ENCODE measurements at places on chromosomes 5 and 9. TPM values are rescaled to one million over a fixed set of nuclear protein-coding genes. Genes with fewer than 3 reads are reported as not detected.

Gene PGM5
- total RNA-seq: 0.86 TPM

Gene ASTN2
- 4.9 TPM for total RNA-seq

Gene IFNK
- not detected for total RNA-seq

Gene GABRB2
- total RNA-seq: not detected

Gene PCDHA12
- not detected for total RNA-seq

Gene KIAA0825
- total RNA-seq: 2.5 TPM

Gene BARHL1
- total RNA-seq: not detected

Gene FAM78A
- 0.29 TPM for total RNA-seq

Gene ARSI
- 1.2 TPM for total RNA-seq

Gene TMEM215
- not detected for total RNA-seq

Gene DMRT1
- 0.58 TPM for total RNA-seq

Gene OTULINL
- 19.9 TPM for total RNA-seq

Gene SERF1B
- total RNA-seq: 26.4 TPM

Gene RANBP3L
- total RNA-seq: not detected

Gene NMUR2
- not detected for total RNA-seq

Gene PITX1
- 6.1 TPM for total RNA-seq

Gene HRCT1
- total RNA-seq: 0.18 TPM

Gene TXNDC8
- total RNA-seq: not detected

Gene RIC1
- 14.7 TPM for total RNA-seq

Gene TMC1
- total RNA-seq: not detected

Gene DPYSL3
- total RNA-seq: 86.5 TPM

Gene NEUROG1
- total RNA-seq: not detected

Gene SPATA31E1
- total RNA-seq: under 0.01 TPM

Gene DOCK8
- under 0.01 TPM for total RNA-seq
